ENCODE measurements at places on chromosomes 5 and 9.
A peak's percentile ranks its signal among the peaks of the same experiment; 100 is the strongest.

DNA sequence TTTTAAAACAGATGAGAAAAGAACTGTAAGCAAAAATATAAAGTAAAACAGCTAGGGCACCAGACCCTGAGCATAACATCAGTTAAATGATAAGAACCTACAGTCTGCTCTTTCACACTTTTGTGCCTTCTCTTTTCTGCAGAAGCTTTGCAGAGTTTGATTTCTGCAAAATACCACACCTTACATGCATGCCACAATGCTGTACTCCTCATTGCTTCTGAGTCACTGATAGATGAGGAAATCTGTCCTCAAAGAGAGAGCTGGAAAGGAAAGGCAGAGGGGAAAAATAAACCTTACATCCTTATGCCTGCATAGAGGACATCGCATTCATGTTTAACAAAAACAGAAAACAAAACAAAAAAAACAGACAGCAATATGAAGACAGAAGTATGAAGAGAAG lies 142.9 kb downstream of the ATPSCKMT start:
- DNase-seq = no peak

GRCh38 chr9:36980148-36980974 lies 53.7 kb downstream of the PAX5 start:
- DNase-seq = peak; percentile 37

GRCh38 chr5:1470762-1471211 lies 25.5 kb upstream of the SLC6A3 start:
- no peak for DNase-seq

- DNase-seq = no peak
These were observed 222.0 kb downstream of the EBF1 start for GRCh38 chr5:158877706-158878105.

GRCh38 chr5:171863935-171864334 lies 78.3 kb downstream of the SMIM23 start:
- DNase-seq = no peak

DNA sequence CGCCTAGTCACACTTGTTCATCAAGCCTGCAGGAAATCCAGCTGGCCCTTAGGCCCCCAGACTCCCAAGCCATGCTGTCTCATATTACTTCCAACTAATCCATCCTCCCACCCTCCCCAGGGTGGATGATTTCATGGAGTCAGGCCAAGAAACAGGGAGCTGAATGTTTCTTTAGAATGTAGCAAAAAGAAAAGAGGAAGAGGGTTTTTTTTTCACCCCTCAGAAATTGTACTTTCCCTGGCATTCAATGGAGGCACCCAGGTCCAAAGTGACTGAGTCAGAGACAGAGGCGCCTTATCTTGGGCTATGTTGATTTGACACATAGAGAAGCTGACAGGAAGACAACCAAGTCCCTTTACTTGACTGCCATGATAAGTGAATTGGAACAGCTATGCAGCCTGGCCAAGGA lies 260.2 kb upstream of the NR4A3 start:
- DNase-seq = no peak

DNA sequence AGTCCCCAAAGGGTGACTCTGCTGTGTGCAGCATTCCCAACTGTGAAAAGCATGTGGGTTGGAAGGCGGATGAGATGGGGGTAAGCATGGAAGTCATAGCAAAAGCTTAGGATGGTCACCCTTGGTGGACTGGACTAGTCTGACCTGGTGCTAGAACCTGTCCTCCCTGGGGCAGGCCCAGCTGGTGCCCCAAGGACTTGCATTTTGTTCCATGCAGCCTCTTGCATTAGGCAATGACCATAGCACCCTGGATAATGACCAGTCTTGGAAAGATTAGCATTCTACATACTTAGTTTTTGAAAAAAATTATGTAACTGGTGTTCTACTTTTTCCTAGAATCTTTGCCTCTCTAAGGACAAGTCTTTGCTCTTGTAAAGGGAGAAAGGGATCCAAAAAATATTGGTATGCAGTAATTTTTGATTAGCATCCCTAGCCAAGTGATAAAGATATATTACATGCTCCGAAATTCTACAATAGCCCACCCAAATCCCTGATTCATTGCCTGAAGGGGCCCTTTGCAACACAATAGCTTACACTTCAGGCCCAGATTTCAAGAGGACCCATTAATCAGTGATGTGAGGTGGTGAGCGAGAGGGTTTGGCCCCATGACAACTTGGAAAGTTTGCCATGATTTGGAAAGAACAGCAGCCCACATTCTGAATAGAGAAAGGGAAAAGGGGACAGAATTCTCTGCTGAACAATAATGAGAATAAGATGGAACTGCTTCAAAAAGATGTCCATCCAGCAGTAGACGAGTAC lies 93.3 kb upstream of the CD180 start:
- no peak for DNase-seq

- DNase-seq = no peak
These were observed 44.1 kb downstream of the GAS1 start for GRCh38 chr9:86902991-86903733.

DNA sequence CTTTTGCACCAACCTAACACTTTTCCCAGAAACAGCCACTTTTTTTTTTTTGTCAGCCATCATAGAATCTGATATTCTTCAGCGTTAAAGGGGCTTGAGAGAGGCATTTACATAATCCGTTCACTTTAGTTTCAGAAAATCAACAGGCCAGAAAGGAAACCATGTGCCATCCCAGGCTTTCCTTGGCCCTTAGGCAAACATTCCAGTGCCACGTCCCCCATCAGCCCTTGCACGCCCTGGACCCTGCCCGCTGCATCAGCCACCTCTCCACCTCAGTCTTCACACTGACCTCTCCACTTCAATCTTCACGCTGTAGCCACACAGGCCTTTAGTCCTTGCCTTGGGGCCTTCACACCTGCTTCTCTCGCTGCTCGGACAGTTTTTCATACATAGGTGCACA lies 123.2 kb downstream of the GRIA1 start:
- DNase-seq = no peak

DNA sequence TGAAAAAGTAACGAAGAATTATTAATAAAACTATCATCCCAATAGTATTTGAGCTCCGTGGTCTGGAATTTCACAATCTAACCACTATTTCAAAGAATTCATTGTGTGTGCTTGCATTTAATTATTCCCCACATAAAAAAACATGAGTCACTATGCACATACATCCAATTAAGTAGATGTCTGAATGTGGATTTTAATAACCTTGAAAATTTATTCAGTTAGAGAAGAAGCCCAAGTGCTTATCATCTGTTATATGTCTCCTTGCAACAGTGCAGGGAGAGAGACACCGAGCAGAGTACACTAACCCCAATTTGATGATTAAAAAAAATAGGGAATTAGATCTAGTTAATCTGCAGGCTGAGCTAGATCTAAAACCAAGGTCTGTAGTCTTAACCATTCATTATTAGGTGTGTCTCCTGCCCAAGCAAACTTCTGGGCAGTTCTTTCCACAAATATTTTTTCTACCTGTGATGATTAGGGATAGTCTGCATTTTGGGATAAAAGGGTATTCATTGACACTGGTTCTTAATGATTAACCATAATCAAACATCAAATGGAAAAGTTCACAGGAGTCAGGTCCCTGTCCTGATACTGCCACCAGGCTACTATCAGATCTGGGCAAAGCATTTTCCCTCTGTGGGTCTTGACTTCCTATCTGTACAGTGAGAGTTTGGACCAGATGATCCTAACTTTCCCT lies 164.2 kb downstream of the GRIA1 start:
- peak; percentile 56 for DNase-seq

DNA sequence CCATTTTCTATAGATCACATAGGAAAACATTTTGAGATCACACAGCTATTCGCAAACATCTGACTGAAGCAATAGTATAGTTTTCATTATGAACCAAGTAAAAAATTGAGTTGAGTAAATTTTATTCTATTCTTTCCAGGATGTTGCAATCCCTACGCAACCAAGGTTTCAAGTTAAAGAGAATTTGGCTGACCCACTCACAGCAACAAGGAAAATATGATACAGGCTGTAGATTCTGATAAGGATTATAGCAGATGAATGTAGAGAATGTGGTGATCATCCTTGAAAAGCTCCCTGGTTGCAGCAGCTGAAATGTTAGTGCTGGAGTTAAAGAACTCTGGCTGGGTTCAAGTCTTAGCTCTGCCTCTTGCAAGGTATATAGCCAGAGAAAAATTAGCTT lies 4.7 kb downstream of the ABCA1 start:
- no peak for DNase-seq

DNA sequence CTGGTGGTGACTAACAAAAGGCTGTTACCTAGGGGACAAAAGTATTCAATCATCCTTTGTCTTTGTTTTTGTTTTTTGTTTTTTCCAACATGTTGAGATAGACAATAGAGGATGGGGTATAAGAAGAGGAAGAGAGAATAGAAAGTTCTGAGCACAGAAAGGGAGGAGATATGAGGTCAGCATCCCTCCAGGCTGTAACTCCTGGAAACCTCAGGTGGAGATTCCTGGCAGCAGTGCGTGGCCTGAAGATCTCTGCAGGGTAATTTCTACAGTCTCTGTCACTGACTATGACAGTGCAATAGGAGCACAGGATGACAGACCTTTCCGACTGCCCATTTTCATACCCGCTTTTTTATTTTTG lies 112.1 kb downstream of the ADRB2 start:
- no peak for DNase-seq

DNA sequence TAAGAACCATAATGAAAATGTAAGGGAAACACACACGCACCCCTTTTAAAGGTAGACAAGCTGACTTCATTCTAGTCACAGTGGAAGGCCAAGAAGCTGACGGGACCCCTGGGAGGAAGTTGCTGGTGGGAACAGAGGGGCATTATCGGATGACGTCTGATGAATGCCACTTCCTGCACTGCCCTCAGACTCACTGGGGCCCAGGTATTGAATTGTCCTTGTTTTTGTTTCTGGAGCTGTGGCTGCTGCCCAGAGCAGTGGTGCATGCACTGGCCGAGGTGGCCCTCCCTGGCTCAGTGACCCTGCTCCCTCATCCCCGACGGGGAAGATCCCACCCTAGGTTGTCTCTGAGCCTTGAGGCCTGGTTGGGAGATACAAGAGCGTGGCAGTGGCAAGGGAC lies 15.3 kb upstream of the RPL26L1 start:
- no peak for DNase-seq

- no peak for DNase-seq
These were observed 64.9 kb downstream of the RALGPS1 start for GRCh38 chr9:126979461-126979860.

DNA sequence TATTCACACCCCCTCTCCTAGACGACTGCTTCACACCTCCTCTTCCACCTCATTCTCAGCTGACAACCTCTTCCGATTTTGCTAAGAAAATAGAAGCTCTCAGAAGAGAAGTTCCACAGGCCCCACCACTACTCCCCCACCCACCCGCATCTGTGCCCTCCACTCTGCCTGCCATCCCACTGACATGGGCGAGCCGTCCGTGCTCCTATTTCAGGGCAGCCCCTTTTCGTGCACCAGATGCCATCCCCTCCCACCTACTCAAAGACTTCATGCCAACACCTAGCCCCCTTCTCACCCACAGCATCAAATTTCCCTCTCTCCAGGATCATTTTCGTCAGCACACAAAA lies 34.6 kb upstream of the JADE2 start:
- no peak for DNase-seq

DNA sequence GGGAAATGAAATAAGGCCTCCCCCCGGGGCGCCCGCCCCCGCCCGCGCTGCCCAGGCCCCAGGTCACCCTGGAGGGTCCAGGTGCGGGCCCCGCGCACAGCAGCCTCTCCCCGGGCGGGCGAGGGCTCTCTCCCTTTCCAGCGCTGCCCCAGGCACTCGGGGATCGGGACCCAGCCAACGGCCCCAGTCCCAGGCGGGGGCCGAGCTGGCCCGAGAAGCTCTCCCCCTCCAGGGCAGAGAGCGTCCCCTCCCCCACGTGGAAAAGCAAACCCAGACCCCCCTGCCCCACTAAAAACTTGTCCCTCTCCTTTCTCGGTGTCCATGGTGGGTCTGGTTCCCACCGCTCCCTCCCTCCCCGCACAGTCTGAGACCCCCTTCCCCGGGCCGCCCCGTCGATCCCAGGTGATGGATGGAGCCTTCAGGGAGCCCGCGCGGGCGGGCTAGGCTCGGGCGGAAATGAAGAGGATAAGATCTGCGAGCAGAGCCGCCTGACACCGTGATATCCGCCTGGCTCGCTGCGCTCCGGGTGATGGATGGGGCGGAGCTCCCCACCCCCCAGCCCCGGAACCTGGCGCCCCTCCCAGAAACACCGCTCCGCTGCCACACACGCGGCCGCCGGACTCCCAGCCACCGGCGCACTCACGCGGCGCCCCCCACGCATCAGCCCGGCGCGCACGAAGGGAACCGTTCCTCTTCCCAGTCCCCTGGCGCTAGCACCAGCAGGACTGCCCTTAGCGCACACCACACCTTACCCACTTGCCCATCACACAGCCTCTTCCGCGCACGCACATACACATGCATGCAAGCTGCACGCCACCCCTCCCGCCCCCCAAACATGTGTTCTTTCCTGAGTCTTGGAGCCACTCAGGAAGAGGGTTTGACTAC lies 81.7 kb upstream of the ZBTB43 start:
- no peak for DNase-seq

- DNase-seq = no peak
These were observed 773.8 kb upstream of the CHD1 start for GRCh38 chr5:99702565-99702964.

- no peak for DNase-seq
These were observed 499.2 kb downstream of the BNC2 start for GRCh38 chr9:16371306-16371705.

GRCh38 chr5:138471052-138471361 lies 5.7 kb downstream of the EGR1 start:
- no peak for DNase-seq

GRCh38 chr5:146027751-146028150 lies 77.6 kb downstream of the PLAC8L1 start:
- DNase-seq = peak; percentile 86

DNA sequence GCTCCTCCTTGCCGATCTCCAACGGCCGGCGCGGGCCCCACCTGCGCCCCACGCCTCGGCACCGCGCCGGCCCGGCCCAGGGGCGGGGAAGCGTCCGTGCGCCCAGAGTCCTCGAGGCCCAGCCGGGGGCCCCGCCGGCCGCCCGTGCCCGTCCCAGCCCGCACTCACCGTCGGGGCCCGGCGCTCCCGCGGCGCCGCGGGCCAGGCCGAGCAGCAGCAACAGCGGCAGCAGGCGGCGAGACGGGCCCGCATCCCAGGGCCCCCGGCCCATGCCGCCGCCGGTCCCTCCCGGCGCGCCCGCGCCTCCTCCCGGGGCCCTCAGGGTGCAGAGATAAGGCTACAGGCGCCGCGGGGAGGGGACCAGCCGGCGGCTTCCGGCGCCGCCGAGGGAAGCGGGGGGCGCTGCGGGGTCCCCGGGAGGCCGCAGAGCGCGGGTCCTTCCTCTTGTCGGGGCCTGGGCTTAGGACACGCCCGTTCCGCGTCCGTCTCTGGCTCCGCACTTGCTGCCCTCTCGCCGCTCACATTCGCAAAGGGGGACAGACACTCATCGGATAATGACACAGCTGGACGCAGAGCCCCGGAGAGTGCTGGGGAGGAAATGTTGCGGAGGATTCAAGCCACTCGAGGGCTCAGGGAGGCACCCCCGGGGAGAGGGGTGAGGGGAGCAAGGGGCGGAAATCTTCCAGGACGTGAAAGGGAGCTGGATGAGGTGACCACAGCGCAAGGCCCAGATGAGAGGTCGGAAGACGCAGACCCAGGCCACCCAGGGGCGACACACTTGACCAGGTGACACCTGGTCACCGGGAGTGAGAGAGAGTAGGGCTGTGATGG lies at the start of gene SUSD1:
SUSD1 (minus strand) TSS at position 333 of the 831 bp plus-strand sequence; CDS start at position 271, 62 bp downstream.
- peak; percentile 13 for DNase-seq

Data from SW480 (cell line).